ENCODE measurements at places on chromosomes 5 and 9. TPM values are rescaled to one million over a fixed set of nuclear protein-coding genes. Genes with fewer than 3 reads are reported as not detected.

CAMK2A gene
- 0.37 TPM for total RNA-seq

GPX3 gene
- total RNA-seq: not detected

DNA sequence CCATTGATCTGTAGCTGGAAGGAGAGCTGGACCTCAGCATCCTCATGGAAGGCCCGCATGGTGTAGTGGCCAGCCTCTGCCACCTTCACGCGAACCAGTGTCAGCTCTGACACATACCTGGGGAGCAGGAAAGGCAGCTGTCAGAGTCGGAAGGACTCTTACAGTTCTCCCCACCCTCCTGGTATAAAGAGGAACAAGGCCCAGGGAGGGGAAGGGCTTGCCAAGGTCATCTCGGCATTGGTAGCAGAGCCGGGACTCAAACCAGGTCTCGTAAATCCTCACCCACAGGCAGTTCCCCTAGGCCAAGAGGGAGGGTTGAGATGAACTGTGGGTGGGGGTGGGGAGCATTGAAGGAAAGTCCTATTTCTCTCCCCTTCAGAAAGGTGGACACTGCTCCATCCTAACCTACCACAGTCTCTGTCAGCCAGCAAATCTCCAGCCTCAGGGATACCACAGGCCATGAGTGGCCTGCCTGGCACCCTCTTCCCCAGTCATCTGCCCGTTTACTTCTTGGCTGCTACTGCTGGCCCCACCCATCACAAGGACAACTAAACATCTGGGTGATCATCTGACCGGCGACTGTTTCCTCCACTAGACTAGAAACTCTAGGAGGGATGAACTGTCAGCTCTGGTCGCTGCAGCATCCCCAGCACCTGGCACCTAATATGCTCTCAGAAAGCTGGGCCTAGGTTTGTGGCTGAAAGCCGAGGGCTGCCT is 23.5 kb downstream of the PDGFRB start:
- DNase-seq: no peak

- peak; percentile 54 for DNase-seq
Measured at GRCh38 chr5:151770383-151771258, 1.1 kb upstream of the G3BP1 start.

DNA sequence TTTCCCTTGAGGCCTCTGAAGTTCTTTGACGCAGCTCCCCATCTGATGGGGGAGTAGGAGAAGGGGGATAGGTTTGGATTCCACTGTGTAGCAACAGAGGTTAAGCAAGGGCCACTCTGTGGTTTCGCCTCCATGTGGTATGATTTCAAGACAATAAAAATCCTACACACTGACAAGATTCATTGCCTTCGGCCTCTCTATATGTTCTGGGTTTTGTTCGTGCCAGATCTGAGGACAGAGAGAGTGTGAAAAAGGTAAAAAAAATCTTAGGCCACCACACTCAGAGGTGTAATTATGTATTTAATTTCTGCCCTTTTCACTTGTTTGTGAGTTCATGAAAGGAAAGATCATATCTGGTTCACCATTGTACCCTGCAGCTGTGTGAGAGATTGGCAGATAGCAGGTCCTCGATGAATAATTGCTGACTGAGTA is 715.2 kb upstream of the ZNF608 start:
- peak; percentile 13 for DNase-seq

PLCXD3 gene
- total RNA-seq: not detected

GRCh38 chr9:121362813-121363621 is 7.0 kb downstream of the STOM start:
- peak; percentile 32 for DNase-seq

DNA sequence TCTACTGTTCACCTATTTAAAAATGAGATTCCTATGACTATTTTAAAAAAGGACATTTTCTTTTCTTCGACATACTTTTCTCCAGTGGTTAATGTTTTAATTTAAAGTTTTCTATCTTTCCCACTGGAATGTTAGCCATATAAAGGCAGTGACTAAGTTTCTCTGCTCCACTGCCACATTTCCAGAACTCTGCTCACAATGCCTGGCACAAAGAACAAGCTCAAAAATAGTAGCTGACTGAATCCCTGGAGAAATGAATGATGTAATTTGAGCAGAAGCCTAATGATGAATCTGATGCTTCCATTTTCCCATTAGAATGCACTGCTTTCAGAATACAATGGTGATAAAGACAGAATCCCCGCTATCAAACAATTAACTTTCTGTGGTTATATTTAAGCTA is 817.8 kb downstream of the MTRR start:
- DNase-seq: no peak

DNA sequence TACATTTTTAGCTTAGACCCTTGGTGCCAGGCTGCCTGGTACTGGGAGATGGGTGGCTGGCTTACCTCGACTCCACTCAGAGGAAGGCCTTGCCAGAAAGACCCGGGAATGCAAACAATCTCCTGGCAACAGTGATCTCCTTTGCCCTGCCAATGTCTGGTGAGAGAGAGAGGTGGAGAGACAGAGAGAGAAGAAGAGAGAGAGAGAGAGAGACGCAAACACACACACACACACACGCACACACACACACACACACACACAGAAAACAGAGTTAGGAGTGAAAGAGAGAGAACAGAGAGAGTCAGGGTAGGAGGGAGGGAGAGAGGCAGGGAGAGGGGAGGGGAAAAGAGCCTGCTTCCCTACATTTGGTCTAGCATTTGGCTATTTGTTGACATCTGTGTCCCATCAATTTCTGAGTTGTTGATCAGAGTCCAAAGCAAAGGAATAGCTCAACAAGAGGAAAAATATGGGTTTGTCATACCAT is 181.6 kb upstream of the MAP1B start:
- DNase-seq: no peak

ELAVL2 gene
- 0.67 TPM for total RNA-seq

GRIA1 gene
- total RNA-seq: under 0.01 TPM

TXN gene
- 459 TPM for total RNA-seq
